ENCODE measurements at places on chromosomes 1 and 21.

DNA sequence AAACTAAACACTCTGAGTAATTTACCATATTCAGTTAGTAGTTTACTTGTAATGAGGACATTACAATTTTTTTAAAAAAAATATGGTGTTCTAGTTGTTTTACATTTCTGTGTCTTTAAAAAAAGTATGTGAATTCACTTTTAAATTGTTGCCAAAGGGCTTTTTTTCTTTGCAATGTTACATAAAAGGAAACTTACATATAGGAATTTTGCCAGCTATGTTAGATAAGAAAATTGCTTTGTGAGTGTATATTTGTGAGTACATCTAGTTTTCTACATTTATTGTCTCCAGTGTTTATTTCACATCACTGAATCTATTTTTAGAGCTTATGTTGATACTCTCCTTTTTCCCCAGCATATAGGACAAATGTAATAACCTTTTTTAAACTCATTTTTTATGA is 206.8 kb downstream of the GPR52 start:
- DNase-seq: no peak

DNA sequence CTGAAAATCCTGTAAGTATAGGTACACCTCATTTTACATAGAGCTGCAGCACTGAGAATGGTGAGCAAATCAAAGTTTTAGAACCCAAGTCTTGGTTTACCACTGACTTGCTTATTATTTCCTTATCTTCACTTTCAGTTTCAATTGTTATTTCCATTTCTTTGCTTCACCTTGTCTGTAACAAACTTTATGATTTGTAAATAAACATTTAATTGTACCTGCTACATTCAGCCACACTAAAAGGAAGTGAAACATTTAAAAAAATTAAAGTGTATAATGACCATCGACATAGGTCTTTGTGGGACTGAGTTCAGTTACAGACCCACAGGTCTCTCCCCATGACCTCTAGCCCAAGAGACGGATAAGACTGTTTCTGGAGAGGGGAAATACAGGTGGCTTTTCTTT is 34.4 kb downstream of the LGR6 start:
- DNase-seq: no peak

DNA sequence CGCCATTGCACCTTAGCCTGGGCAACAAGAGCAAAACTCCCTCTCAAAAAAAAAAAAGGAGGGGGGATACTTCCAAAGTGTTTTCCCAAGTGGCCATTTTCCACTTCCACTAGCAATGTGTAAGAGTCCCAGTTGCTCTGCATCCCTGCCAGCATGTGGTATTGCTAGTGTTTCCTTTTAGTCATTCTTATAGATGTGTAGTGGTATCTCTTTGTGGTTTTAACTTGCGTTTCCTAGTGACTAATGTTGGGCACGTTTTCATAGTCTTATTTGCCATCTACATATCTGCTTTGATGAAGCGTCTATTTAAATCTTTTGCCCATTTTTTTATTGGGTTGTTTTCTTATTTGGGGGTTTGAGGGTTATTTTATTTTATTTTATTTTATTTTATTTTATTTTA is 31.1 kb downstream of the INAVA start:
- DNase-seq: no peak

DNA sequence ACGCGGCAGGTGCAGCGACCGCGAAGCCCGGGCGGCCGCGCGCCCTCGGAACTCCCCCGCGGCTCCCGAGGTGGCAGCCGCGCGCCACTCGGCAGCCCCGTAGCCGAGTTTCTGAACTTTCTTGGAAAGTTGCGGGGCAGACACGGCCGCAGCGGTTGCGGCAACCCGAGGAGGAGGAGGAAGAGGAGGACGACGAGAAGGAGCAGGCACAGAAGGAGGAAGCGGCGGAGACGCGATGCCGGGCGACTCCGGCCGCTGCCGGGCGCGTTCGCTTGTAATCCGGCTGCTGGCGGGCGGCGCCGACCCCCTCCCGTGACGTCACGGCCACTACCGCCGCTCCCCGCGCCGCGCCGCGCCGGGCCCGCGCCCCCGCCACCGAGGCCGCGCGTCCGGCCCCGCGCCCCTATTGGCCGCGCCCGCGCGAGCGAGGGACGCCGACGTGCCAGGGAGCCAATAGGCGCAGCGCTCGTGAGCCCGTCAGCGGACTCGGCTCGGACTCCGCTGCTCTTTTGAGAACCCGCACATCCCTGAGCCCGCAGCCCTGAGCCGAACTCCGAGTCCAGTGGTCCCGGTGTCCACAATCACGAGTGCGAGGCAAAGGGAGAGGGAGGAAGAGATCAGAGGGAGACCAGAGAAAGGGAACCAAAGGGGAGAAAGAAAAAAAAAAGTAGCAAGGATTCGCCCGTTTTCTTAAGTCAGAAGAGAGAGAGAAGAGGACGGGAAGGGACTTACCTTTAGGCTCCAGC is 736 bp upstream of the BARHL2 start:
- DNase-seq: no peak

- no peak for DNase-seq
Observed at GRCh38 chr1:71298633-71299032, 217.8 kb upstream of the ZRANB2 start.

- DNase-seq: no peak
Observed at GRCh38 chr21:32334980-32335531, 36.4 kb downstream of the MRAP start.

All from Karpas-422 (cell line).